Gastrocnemius medialis (tissue), 4 donors: ENCODE measurements at places on chromosomes 3 and 15. TPM values are rescaled to one million over a fixed set of nuclear protein-coding genes. Genes with fewer than 3 reads are reported as not detected.

WDR73 gene
- total RNA-seq = 10.1 TPM

HTR3E gene
- not detected for total RNA-seq

CSTA gene
- total RNA-seq = not detected

PAQR5 gene
- total RNA-seq = not detected

RHOV gene
- total RNA-seq = not detected

TGM5 gene
- 1.4 TPM for total RNA-seq

EDEM1 gene
- 12.0 TPM for total RNA-seq

SLC9A9 gene
- 1.7 TPM for total RNA-seq

DNA sequence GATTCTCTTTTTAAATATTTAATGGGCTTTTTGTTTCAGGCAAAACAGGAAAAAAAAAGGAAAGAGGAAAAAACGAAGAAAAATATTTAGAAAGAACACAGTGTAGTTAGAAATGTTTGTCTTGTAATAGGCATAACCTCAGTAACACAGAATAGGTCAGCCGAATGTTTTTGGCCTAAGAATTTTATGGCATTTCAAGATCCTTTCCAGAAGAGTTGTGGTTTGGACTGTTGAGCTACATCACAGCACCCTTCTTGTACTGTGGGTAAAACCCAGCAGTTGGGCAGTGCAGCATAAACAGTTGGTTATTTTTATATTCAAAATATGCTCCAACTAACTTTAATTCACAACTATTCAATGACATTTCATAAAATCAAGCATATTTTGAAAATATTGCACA is 474.4 kb upstream of the AGTR1 start:
- DNase-seq = no peak
- no peak overlapping the region for H3K27ac ChIP-seq
- H3K4me3 ChIP-seq = no peak overlapping the region
- H3K27me3 ChIP-seq = no peaks in the 10 kb centered on the region

DNA sequence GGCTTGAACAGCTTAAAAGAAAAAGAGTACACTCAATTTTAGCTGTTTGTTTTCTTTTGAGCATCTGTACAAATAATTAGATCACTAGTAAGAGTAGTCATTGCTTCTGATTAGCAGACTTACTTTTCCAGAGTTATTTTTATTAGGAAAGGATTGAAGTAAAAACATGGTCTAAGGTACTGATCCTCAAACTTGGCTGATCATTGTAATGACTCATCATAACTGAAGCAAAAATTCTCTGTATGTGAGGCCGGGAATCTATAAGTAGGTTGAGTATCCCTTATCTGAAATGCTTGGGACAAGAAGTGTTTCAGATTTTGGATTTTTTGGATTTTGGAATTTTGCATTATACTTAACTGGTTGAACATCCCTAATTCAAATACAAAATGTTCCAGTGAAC is 12.4 kb downstream of the NMD3 start:
- no peak overlapping the region for H3K4me3 ChIP-seq
- no peaks in the 10 kb centered on the region for H3K27me3 ChIP-seq
- peaks cover 59% of the 10 kb centered on the region for H3K36me3 ChIP-seq

DNA sequence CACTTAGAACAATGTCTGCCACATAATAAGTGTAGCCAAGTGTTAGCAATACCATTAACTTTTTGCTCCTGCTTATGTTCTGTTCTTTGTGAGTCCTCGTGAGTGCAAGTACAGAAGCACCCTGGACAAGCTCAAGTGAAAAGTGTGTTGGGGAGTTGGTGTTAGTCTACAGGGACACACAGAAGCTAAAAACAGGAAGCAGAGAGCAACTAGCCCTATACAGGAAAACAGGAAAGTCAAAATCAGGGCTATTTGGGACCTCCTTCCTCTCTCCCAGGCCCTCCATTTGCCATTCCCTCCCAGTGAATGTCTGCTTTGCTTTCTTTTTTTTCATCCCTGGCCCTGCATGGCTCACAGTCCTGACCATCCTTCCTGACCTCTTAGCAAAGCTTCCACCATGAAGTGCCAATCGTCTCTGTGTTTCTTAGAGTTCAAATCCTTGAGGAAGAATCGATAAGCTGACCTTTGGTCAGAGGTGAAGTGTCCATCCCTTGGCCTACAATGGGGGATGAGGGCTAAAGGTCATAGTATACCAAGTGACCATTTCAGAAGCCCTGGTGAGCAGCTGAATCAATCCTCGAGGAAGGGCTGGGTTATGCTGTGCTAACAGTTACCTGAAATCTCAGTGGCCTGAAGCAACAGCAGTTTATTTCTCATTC is 328.2 kb downstream of the SHQ1 start:
- H3K4me3 ChIP-seq = no peak overlapping the region
- H3K36me3 ChIP-seq = no peaks in the 10 kb centered on the region
- H3K27me3 ChIP-seq = no peaks in the 10 kb centered on the region
- no peak overlapping the region for H3K27ac ChIP-seq
- DNase-seq = no peak

DNA sequence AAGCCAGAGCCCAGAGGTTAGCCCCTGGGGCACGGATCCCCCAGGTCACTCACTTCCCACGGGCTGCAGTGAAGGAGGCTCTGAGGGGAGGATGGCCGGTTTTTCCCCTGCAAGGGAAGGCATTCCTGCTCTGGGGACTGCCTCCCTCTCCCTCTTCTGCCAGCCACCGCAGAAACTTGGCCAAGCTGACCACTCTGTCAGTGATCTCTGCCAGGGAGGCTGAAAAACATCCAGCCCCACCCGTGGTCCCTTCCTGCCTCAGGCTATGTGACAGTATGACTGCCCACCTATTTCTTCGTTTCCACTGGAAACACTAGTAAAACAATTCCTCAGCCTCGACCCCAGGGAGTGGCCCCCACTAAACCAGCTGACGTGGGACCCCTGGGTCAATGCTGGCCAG is 14.6 kb upstream of the FANCD2 start:
- peak overlapping the region; percentile 60 for H3K4me3 ChIP-seq
- H3K27ac ChIP-seq = no peak overlapping the region
- DNase-seq = no peak
- H3K36me3 ChIP-seq = no peaks in the 10 kb centered on the region
- peaks cover 43% of the 10 kb centered on the region for H3K4me1 ChIP-seq

DNA sequence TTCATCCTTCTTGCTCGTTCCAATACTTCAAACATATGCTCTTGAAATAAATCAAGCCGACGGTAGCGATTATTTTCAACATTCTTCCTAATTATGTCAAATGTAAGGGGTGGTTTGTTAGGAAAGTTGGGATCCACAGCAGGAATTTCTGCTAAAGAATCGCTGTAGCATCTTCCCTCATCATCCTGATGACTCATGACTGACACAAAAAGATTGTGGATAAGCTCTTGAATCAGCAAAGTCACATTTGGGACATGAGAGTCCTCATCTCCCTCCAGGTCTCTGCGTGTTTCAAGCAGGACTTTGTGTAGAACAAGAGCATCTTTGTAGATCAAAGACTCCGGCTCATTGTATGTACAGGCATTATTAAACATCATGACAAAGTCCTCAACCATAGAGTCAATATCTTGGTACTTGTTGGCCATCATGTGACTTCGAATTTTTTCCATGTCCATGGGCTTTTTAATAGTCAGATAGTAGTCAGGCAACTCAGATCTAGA is 73.0 kb downstream of the UQCC5 start:
- peaks cover 33% of the 10 kb centered on the region for H3K36me3 ChIP-seq
- DNase-seq = no peak
- H3K4me1 ChIP-seq = peaks cover 12% of the 10 kb centered on the region
- peak overlapping the region; percentile 5 for H3K27ac ChIP-seq

- no peaks in the 10 kb centered on the region for H3K36me3 ChIP-seq
- H3K27ac ChIP-seq = no peak overlapping the region
- DNase-seq = no peak
- H3K27me3 ChIP-seq = no peaks in the 10 kb centered on the region
- H3K4me3 ChIP-seq = no peak overlapping the region
- no peaks in the 10 kb centered on the region for H3K4me1 ChIP-seq
Measured at GRCh38 chr3:110021659-110022058, 684.3 kb upstream of the DPPA4 start.

DNA sequence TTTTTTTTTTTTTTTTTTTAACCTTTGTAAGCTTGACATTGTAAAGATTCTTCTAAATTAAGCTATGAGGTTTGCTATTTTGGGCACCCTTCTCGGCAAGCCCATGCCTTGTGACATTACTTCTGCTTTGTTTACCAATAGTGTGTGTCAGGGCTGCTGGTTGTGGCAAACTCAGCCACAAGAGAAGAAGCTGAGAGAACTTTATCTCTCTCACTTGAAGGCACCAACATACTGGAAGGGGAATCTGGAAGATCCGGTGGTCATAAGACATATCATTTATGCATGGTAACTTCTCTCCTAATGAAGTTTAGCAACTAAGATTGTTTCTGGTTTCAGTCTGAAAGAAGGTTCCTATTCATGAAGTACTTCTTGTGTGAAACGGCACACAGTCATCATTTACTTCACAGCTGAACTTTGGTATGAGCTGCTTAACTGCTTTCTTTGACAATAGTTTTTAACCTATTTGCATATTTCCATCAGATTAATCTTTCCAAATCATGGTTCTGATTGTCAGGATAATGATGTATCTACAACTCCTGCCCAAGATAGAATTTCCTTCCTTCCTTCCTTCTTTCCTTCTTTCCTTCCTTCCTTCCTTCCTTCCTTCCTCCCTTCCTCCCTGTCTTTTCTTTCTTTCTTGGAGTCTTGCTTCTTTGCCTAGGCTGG is 189.3 kb downstream of the NFKBIZ start:
- no peaks in the 10 kb centered on the region for H3K4me1 ChIP-seq
- H3K4me3 ChIP-seq = no peak overlapping the region
- H3K36me3 ChIP-seq = no peaks in the 10 kb centered on the region

DNA sequence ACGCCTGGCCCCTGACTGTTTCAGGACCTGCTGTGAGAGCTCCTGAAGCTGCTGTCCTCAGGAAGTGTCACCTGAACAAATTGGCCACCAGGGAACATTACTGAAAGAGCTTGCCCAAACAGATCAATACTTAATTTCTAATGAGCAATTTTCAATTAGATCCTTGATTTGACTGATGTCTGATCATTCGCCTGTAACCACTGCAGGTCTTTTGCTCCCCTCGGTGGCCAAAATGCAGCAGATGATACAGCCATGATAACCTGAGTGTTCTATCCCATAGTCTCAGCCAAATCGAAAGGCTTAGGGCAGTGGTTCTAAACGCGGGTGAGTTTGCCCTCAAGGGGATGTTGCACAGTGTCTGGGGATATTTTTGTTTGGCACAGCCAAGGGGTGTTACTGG is 57.6 kb upstream of the MEX3B start:
- no peak overlapping the region for H3K4me3 ChIP-seq
- H3K36me3 ChIP-seq = no peaks in the 10 kb centered on the region
- DNase-seq = no peak

GRCh38 chr15:25508369-25509002 is 69.7 kb upstream of the UBE3A start:
- no peak overlapping the region for H3K27ac ChIP-seq
- no peaks in the 10 kb centered on the region for H3K27me3 ChIP-seq
- no peak overlapping the region for H3K4me3 ChIP-seq
- DNase-seq = no peak
- no peaks in the 10 kb centered on the region for H3K36me3 ChIP-seq

DNA sequence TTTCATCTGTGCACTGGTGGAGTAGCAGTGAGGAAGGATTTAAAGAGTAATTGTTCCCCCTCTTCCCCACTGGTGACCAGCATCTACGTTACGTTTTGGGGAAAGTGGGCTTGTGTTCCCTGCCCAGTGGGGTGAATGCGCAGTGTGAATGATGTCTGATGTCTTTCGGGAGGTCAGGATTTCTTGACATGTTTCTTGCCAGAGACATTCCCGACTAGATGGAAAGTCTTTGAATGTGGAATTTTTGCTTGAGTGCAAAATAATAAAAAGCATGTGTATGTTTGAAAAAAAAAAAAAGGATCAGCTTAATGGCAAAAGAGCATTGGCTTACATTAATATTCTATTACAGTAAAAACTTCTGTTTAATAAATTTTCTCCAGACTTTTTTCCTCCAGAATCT is 632.2 kb downstream of the FOXP1 start:
- no peak overlapping the region for H3K27ac ChIP-seq
- H3K36me3 ChIP-seq = no peaks in the 10 kb centered on the region
- H3K4me1 ChIP-seq = no peaks in the 10 kb centered on the region

GRCh38 chr3:120683213-120683612 is 1.2 kb upstream of the HGD start:
- H3K4me3 ChIP-seq = no peak overlapping the region
- no peaks in the 10 kb centered on the region for H3K27me3 ChIP-seq

- no peaks in the 10 kb centered on the region for H3K27me3 ChIP-seq
- no peaks in the 10 kb centered on the region for H3K4me1 ChIP-seq
- H3K4me3 ChIP-seq = no peak overlapping the region
- no peak for DNase-seq
Measured at GRCh38 chr3:151867666-151868065, 5.8 kb upstream of the SUCNR1 start.

GRCh38 chr3:128321418-128321817 is 145.3 kb downstream of the DNAJB8 start:
- no peaks in the 10 kb centered on the region for H3K36me3 ChIP-seq
- no peaks in the 10 kb centered on the region for H3K27me3 ChIP-seq
- no peak overlapping the region for H3K4me3 ChIP-seq
- no peak overlapping the region for H3K27ac ChIP-seq
- peaks cover 7% of the 10 kb centered on the region for H3K4me1 ChIP-seq
- DNase-seq = no peak

DNA sequence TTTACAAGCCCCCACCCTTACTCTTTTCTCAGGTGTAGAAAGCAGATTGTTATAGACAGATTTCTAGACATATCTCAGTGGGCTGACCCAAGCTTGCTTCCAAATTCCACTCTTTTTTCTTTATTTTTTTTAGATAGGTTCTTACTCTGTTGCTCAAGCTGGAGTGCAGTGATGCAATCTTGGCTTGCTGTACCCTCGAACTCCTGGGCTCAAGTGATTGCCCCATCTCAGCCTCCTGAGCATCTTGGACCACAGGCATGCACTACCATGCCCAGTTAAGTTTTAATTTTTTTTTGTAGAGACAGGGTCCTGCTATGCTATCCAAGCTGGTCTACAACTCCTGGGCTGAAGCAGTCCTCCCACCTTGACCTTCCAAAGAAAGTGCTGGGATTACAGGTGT is 53.5 kb upstream of the ADAMTS9 start:
- no peak overlapping the region for H3K4me3 ChIP-seq
- peaks cover 7% of the 10 kb centered on the region for H3K4me1 ChIP-seq
- H3K27me3 ChIP-seq = no peaks in the 10 kb centered on the region
- no peaks in the 10 kb centered on the region for H3K36me3 ChIP-seq
- DNase-seq = peak; percentile 59

- DNase-seq = no peak
- no peaks in the 10 kb centered on the region for H3K27me3 ChIP-seq
- no peak overlapping the region for H3K27ac ChIP-seq
- no peaks in the 10 kb centered on the region for H3K36me3 ChIP-seq
- H3K4me3 ChIP-seq = no peak overlapping the region
- no peaks in the 10 kb centered on the region for H3K4me1 ChIP-seq
Measured at GRCh38 chr3:17795711-17796110, 53.3 kb upstream of the TBC1D5 start.

DNA sequence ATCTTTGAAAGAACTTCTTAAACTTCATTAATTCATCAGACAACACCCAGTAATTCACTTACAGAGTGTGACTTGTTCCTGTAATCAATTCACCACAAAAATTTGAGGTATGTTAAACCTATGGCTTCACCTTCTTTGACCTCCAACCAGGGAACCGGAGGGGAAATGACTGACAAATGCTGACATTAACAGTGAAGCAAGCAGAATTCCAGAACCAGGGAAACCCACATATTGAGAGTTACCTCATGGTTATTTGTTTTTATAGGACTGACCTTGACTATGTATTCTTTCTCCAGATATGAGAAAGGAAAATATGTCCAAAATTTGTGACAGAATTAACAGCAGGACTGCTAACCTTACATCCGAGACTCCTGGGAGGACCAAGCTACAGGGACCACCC is 2.7 kb downstream of the P3H2 start:
- no peak overlapping the region for H3K27ac ChIP-seq
- no peak overlapping the region for H3K4me3 ChIP-seq
- no peaks in the 10 kb centered on the region for H3K27me3 ChIP-seq
- no peak for DNase-seq
- H3K4me1 ChIP-seq = peaks cover 7% of the 10 kb centered on the region
- H3K36me3 ChIP-seq = no peaks in the 10 kb centered on the region
